ENCODE measurements at places on chromosomes 2 and 18. TPM values are rescaled to one million over a fixed set of nuclear protein-coding genes. Genes with fewer than 3 reads are reported as not detected.

DNA sequence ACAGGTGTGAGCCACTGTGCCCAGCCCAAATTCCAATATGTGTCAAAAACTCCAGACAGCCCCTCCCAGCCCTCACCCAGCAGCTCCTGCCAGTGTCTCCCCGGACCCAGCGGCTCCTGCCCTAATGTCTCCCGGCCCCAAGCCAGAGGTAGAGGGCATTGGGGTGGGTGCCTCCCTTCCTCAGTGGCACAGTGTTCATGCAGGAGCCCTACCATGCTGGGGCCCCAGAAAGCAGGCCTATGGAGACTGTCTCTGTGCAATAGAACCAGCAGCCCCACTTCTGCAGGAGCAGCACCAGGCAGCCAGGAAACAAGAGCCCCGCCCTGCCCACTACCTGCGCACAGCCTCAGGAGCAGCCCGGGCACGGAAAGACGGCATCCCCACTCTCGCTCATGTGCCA, 70.4 kb downstream of the EIPR1 start:
- DNase-seq: no peak

GRCh38 chr18:3610188-3610708, 160.3 kb downstream of the TGIF1 start:
- peak; percentile 13 for DNase-seq

The C2orf78 gene
- total RNA-seq: not detected

DNA sequence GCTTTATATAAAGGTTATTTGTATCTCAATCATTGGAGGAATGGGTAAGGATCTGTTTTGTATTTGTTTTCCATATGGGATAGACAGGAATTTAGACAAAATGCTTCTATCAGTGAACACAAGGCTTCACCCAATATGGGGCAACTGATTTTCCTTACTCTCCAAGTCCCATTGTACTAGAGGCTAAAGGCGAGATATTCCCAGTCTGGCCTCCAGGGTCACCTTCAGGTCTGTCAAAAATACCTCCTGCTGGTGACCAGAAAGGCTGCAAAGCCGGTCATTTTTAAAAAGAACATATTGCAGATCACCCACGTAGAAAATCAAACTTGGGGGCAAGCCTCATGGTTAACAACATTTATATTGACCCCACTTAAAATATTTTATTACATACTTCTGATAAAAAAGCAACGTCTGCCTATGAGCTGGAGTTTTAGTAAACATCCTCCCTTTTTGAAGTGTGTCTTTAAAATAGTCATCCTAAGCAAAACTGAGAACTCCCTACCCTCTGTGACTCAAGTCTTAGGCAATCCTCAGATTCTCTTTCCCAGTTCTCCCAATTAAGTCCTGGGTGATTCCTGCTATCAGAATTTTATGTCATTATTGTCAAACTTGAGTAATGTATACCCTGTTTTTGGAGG, 276.6 kb downstream of the MREG start:
- no peak for DNase-seq

DNA sequence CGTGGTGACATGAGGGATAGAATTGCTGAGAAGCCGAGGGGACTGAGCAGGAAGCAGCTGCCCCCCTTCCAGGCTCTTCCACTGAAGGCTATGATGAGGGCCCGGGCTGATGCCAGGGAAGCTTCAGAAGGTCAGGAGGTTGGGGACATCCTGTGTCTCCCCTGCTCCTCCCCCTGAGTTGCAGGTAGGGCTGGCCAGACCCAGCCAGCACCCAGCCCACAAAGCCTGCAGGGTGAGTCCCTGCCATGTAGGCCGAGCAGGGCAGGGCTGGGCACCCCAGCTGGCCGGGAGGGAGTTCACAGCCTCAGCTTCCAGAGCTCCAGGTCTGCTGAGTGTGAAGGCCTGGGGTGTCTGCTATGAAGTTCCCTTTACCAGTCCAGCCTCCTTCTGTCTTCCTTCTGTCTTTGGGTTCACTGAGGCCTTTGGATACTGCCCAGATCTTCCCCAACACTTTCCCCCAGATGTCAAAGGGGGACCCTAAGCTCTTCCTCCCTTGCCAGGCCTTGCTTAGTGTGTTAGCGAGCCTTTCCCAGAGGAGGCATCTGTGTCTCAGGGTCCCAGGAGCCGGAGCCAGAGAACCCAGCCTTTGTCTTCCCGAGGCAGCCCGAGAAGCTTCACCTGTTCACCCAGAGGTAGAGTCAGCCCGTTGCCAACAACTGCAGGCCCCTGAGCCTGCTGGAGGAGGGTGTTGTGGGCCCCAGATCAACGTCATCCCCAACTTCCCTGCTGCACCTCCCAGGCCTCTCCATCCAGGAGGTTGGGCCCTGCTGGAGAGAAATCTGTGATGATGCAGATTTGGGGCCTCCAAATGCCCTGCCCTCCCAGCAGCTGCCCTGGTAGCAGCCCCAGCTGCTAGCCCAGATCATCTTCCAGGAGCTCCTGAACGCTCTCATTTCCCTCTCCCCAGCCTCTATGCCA, 3.6 kb upstream of the NCL start:
- DNase-seq: no peak

DNA sequence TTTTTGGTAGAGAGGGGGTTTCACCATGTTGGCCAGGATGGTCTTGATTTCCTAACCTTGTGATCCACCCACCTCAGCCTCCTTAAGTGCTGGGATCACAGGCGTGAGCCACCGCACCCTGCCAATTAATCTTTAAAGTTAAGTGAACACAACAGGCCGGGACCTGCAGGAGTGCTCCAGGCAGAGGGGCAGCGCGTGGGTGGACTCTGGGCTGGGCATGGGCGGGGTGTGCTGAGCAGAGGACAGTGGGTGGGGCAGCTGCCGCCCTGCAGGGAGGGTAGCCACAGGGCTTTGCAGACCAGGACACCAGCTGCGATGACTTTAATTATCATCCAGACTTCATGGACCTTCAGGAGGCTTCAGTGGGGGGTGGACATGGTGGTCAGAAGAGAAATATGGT, 8.8 kb upstream of the GPR148 start:
- DNase-seq: no peak

- no peak for DNase-seq
Observed at GRCh38 chr2:192775459-192776262, 580.9 kb upstream of the TMEFF2 start.

- peak; percentile 78 for DNase-seq
Observed at GRCh38 chr2:42558827-42559226, 9.6 kb upstream of the MTA3 start.

- no peak for DNase-seq
Observed at GRCh38 chr18:58896268-58896667, 31.6 kb downstream of the ZNF532 start.

DNA sequence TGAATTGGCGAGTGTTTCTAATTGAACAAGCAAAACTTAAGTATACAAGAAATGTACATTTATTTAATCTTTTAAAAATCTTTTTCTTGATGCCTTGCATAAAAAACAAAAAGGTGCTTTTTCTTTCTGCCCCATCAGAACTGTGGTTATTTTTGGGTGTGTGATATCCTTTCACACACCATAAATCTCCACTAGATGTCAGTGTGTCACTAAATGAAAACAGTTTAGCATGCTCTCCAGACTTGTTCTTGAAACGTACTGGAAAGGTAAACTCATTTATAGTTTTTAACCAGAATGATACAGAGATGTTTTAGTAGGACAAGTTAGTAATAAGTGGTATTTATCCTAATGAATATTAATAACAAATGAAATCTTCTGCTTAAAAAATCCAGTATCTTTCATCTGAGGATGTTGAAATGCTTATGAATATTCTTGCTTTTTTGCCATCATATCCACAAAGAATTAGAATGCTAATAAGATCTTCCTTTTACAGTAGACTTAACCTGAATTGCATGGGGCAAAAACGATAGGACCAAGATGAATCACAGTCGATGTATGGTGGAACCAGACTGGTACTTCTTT, 96.8 kb downstream of the UBE2E3 start:
- DNase-seq: no peak

- no peak for DNase-seq
Observed at GRCh38 chr18:10354241-10354811, 100.1 kb upstream of the APCDD1 start.

GRCh38 chr2:144509001-144509878, 10.7 kb downstream of the ZEB2 start:
- no peak for DNase-seq

GRCh38 chr2:195312662-195313061, 344.4 kb upstream of the SLC39A10 start:
- DNase-seq: no peak

- DNase-seq: no peak
Observed at GRCh38 chr18:76720683-76721082, 101.7 kb upstream of the ZNF236 start.

GRCh38 chr2:150042500-150043171, 444.8 kb downstream of the RND3 start:
- no peak for DNase-seq

- DNase-seq: no peak
Observed at GRCh38 chr2:195984923-195985726, 83.5 kb downstream of the DNAH7 start.

GRCh38 chr2:169116327-169116726, 47.0 kb downstream of the DHRS9 start:
- DNase-seq: no peak

The SLC14A1 gene
- 0.95 TPM for total RNA-seq
